Foreskin keratinocyte (primary cell): ENCODE measurements at places on chromosomes 12 and 14. TPM values are rescaled to one million over a fixed set of nuclear protein-coding genes. Genes with fewer than 3 reads are reported as not detected.

GLT8D2 gene
- total RNA-seq, result 3.2 and 4.8 TPM in 2 replicates

DNA sequence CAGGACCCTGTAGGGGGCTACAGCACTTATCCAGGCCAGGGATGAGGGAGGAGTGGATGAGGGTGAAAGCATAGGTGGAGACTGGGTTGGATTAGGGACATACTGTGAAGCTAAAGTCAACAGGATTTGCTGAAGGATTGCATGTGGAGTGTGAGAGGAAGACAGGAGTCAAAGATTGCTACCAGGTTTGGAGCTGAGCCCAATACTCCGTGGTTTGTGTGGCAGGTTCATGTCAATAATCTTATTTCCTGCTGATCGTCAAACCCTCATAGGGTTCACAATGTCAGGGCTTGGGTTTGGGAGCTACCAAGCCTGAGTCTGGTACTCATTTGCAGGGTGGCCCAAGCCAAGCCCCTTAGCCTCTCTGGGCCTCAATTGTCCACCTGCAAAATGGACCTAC is 77.1 kb upstream of the PLXNC1 start:
- DNase-seq, result no peak

DNA sequence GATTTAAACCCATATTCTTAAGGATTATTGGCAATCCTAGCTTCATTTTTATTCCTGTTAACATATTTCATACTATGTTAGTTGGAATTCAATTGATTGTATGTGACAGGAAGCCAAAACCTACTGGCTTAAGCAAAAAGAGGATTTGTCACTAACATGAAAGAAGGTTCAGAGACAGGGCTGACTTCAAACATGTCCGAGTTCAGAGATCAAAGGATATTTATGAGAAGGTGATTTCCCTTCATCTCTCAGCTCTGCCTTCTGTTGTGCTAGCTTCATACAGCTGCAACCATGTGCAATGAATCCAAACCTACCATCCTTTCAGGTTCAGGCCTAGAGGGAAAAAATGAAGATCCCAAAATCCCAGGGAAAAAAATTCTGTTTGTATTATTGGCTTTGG is 349.7 kb downstream of the ATP23 start:
- DNase-seq, result no peak

- DNase-seq, result no peak
These were observed 7.5 kb downstream of the FOXG1 start for GRCh38 chr14:28773861-28774691.

DNA sequence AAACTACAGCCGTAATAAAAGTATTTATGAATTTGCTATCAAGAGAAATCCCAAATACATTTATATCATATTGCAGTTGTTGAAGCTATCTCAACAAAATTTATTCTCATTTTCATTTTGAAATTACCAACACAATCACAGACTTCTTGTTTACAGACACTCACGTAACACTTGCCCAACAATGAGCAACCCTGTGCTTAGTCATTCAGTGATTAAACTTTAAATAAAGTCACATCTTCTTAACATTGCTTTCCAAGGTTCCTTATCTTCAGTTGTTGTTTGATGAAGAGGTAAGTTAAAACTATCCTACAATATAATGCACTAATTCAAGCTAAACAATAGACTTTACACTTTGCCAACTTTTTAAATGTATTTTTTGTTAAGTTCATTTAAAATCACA is 601.8 kb downstream of the SLC16A7 start:
- DNase-seq, result no peak

GRCh38 chr12:53053218-53054111 is 3.6 kb downstream of the TNS2 start:
- peak; percentile 71 for DNase-seq

DNA sequence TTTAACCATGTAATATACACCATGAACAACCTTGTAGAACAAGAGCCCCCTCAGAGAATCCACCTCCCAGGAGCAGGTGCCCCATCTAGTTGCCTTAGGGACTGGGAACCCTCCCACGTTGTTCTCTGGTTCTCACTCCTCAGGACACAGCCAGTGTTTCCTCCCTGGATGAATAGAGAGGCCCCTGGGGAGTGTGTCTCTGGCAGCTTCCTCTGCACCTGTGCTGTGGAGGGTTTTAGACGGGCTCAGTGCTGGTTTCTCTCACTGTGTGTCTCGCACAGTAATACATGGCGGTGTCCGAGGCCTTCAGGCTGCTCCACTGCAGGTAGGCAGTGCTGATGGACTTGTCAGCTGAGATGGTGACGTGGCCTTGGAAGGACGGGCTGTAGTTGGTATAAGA is 581.3 kb downstream of the TMEM121 start:
- no peak for DNase-seq

DNA sequence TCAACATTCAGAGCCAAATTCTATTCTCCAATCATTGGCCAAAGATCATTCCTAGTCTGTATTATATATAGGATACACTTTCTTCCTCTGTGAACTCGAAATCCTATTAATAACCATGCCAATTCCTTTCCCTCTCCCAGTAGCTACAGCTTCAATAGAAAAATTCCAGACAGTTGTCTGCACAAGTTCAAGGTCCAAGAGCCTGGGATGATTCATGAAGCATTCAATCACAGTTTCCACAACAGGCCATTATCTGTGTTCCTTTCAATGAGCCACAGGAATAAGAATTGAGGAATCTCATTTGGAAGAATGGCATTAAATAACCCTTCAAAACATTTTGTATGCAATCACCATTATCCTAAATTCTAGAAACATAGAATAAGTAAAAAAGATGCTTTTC is 437.4 kb downstream of the RMST start:
- DNase-seq, result peak; percentile 71

DNA sequence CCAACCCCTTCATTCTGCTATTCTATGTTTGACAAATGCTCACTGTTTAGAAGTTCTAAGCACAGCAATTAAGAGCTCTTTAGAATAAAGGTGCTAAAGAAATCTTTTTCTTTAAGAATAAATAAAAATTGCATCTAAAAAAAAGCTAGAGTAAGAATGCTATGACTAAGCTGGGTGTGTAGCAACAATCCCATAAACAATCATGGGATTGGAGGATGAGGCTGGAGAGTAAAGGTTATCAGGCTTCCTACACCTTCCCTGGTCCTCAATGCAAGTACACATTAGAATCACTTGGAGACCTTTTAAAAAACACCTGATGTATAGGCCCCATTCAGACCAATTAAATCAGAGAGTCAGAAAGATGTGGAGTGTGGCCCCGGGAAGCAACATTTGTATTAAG is 88.3 kb downstream of the CIT start:
- DNase-seq, result peak; percentile 21

DNA sequence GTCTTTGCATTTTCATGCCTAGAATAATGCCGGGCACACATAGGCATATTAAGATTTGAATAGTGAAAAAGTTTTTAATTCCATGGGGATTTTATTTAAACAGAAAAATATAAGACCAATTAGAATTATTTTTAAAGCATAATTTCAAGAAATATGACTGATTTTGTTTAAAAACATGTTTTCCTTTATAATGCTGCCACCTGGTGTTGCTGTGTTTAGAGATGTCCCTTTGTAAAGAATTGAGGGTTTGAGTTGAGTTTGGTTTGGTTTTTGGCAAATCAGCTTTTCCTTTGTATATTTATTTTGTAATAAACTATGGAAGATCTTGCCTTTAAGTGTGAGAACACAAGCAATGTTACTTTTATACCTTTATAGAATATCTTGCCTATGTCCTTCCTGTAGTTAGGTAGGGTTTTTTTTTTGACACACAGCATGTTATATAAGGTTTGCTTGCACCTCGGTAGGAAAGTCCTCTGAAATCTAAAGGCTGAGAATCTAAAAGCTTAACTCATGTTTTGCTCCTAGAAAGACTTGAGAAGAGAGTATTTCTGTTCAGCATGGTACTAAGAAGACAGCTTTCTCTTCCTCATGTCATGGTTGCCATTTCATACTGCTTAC is 31.4 kb upstream of the SNAPC1 start:
- DNase-seq, result no peak

DNA sequence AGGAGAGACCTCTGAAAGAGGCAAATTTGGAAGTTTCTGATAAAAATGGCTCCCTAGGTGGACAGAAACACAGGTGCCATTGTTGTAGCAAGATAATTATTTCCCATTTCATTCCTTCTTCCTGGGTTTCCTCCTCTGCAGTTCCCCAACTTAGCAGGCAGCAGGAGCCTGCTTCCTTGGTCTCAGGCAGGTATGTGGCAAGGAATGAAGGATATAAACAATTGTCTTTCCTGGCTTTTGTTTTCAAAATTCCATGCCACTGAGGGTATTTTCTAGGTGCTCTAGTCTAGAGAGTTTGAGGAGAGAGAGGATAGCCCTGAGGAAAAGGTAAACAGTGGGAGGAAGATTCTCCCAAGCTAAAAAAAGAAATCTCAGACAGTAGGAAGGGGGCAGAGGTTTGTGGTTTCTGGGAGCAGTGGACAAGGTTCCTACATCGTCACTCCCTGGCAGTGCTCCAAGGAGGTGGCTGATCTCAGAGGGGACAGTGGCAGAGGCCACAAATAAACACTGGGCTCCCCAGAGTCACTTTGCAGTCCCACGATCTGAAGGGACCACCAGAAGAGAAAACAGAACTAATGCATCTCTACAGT is 82.6 kb upstream of the IGF1 start:
- DNase-seq, result no peak

DNA sequence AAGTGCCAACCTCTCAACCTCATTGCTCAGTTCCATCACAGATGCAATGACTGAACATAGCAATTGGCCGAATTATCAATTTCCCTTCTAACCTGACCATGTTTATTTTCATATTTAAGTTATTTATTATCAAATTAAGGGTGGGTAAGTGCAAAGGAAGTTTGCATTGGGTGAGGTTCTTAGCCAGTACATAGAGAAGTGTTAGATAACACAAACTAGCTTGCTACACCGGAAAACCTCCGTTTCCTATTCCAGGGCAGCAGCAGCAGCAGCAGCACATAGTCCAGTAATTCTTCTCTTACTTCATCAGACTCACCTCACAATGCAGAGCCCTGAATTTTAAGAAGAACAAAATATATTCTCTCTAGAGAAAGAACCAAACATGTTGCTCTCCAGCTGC is 200.5 kb upstream of the OR4E1 start:
- DNase-seq, result no peak

DNA sequence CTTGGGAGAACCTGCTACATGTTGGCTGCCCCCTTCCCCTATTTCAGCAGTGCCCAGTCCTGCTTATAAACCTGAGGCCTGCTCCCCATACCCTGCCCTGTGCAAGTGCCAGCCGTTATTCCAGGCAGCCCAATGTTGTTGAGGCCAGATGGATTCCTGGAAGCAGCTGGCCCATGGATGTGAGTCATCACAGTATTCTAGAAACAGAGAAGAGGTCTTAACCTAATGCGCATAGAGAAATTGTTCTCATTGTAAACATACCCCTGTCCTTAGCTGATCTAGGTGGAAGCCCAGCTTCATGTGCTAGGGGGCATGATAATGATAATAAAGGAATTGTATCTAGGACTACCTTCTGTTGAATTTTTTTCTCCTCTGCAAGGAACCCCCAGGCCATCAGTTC is 69.7 kb downstream of the TSPAN11 start:
- DNase-seq, result no peak
